AG20443 (cell line): ENCODE measurements at places on chromosomes 3 and 15.

GRCh38 chr3:30354972-30355371, 251.4 kb upstream of the TGFBR2 start:
- no peak for DNase-seq

DNA sequence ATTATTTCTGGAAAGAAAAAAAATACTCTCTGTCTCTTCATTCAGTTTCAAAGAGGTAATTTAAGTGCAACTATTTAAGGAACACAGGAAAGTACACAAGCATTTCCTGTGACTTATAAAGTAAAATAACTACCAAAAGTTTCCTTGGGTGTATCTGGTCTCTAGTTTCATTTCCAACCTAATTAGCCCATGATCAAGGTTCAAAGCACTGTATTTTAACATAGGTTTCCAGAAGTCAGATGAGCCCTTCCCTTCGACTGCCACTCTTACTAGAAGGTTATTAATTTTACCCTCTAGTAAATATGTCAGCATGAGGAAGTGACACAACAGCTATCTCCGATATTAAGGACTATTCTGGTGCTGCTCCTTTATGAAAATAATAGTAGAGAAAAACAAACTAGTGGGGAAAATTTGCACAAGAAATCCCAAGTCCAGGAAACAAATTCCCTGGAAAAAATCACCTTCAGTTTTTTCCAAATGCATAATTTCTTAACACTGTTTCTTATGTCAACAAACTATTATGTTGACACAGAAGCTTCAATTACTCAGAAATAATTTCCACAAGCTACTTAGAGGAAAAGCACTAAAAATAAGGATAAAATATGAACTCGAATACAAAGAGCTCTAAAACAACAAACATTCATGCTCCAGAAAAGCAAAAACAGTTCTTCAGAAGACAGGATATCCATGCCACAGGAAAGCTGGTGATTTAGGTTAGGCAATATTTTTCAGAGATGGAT, 35.3 kb downstream of the CCPG1 start:
- no peak for DNase-seq

DNA sequence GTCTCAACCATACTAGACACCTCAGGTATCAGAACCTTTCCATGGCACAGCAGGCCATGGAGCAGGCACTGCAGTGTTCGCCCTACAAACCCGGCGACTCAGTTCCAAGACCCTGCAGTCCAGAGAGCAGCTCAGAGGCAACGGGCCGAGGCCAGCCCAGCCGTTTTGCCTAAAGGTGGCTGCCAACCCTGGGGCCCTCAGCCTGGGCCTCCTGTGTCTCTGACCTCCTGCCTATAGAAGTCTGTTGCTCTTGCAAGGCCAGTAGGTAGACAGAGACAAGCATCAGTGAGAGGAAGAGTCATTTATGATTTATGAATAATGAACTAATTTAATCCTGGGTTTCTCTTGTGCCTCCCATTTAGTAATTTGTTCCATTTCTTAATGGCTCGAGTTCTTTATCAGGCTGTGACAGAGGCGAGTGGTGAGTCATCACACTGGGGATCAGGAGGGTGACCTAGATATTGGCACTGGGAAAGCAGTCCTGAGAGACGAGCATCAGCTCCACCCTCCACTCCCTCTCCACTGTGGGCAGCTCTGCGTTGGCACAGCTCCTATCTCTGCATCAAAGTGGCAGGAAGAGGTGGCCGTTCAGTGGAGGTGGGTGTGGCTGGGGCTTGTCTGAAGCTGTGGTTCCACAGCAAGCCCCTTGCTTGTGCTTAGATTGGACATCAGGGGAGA, 79.8 kb downstream of the ABHD5 start:
- DNase-seq, result peak; percentile 67

DNA sequence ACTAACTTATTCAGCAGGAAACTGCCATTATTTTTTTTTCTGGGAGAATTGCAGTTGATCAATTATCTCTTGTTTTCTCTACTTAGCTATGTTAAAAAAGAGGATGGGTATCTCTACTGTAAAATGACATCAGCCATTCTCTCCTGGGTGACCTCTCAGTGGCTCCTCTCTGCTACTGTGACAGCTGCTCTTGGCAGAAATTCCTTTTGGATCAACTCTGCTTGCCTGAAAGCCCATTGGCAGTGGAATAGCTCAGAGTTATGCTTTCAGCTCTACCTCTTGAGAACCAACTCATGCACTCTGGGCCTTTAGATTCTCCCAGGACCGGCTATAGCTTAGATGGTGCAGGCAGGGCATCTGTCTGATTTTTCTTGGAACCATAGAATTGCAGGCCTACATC, 99.9 kb upstream of the GAP43 start:
- no peak for DNase-seq

- no peak for DNase-seq
Measured at GRCh38 chr3:184884359-184885017, 72.5 kb downstream of the VPS8 start.

DNA sequence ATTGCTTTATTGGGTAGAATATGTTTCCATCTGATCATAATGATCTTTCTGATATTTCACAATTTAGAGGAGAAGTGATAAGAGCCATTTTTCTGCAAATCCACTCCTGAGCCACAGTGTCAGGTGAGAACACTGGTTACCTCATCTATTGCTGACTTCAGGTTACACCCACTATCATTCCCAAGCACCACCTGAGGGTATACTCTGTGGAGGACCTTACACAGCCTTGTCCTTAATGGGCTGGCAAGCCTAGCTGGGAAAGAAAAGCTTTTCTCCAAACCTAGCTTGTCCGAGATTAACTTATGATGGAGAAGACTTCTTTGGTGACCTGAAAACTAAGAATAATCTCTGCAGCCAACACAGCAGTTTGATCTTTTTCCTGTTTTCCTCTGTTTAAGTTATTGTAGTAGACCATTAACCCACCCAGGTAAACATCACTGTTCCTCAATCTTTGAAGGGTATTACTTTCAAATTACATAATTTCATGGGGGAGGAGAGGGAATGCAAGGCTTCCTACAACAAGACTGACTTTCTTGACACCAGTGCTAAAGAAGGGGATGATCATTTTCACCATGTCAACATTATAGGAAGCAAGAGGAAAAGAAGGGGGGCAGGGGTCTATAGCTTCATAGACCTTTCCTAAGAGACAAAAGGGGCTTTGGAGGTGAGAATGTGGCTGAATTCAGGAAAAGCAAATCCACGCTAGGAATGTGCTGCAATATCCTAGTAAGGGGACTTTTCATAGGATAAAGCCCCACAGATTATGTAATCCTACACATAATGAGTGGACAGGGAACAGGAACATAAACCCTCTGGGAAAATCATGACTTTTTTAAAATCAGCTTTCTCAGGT, 1.7 kb downstream of the NCEH1 start:
- no peak for DNase-seq

DNA sequence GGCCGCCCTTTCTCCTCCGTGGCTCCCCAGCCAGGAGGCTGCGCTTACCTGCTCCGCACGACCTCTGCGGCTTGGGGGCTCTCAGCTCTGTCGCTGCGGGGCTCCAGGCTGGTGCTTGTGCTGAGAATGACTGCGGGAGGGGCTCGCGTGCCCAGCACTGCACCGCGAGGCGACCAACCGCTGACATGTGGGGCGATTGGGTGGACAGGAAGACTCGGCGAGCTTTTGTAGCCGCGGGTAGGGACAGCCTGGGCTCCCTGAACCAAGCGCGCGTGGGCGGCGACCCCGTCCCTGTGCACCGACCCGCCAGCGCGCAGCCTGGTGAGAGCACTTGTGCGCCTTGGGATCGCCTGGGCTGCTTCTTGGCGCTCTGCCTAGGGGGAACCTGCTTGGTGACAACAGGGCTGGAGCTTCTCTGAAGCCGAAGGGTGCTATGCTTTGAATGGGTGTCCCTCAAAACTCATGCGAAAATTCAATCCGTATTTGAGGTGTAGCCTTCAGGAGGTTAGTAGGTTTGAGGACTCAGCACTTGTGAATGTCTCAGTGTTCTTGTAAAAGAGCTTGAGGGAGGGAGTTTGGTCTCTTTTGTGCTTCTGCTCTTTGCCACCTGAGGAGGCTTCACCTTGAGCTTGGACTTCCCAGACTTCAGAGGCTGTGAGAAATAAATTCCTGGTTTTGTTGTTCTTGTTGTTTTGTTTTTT, 50.4 kb downstream of the IL12A start:
- DNase-seq, result peak; percentile 54
